ENCODE measurements at places on chromosomes 2 and 18.
A peak's percentile ranks its signal among the peaks of the same experiment; 100 is the strongest.

DNA sequence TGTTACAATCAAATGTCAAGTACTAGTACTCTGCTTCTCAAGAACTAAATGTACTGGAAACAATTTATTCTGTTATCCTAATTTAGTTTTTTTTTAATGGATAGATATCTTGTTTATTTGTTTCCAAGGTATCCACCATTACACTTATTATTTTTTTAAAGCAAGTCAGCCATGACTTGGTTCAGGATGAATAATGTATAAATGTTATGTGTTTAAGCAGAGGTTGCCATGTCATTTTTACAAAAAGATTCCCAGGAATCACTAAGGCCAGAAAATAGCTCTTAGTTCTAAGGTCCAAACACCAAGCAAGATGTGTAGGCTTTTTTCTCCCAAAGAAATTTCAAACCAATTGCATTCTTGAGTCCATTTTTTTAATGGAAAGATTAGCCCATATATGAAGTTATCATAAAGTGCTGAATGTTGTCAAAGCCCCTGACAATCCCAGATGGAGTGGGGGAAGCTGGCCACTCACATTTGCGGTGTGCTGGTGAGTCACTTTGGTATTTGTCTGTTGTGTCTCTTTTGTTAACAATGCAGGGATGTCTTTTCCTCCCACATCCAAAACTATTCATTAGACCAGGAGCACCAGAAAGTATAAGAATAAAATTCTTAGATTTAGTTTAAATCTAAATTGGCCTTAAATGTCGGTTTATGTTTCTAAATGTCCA lies 158.9 kb downstream of the COL6A3 start:
- no peak for DNase-seq

GRCh38 chr2:156455361-156455975 lies 19.3 kb downstream of the GPD2 start:
- no peak for DNase-seq

GRCh38 chr2:88575051-88575450 lies 52.2 kb downstream of the EIF2AK3 start:
- no peak for DNase-seq

DNA sequence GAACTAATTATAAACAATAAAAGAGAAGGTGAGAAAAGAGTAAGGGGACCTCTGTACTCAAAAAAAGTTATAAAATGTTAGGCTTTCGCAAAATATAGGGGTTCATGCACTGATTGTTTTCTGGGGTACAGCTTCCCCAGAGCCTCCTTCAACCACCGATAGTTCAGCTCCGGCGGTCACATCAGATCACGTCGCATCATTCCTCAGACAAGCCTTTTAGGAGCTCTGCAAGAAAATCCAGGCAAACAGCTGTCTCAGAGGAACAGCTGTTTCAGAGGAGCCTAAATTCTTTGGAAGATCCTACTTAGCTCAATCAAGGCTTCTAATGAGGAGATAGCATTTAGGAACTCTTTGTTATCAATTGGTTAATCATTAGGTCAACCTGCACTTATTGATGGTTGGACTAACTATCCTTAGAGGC lies 78.7 kb downstream of the MYCN start:
- no peak for DNase-seq

DNA sequence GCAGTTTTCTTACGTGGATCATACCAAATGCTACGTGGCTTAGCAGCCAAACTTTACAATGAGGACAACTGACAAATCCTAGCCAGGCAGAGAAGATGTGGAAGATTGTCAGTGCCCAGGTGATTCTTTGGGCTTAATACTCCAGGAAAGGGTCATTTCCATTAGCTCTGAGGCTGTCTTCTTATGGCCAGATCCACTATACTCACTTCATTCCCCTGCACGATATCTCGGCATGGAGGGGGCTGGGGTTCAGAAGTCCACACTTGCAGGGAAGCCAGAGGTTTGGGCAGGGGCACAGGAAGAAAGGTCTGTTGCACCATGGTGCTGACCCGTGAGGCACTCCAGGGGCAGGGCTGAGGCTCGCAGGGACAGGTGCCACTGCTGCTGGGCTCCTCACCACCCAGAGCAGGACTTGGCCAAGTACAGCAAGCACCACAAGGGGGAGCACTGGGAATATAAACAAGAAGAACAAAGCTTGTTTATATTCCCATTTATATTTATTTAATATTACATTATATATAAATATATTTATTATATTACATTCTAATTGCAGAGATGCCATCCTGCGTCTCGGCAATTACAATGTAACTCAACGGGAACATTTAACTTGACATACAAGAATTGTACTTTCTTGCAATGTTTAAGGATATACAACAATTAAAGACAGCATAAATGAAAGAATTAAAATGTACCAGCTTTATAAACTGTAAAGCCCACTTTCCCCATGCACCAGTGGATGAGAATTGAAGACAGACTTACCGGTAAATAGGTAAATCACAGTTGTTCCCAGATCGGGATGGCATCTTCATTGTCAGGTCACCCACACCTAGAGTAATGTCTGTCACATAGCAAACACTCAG lies 27.2 kb downstream of the CLUL1 start:
- peak; percentile 40 for DNase-seq

GRCh38 chr2:217740756-217741155 lies 262.0 kb downstream of the TNS1 start:
- DNase-seq: no peak

DNA sequence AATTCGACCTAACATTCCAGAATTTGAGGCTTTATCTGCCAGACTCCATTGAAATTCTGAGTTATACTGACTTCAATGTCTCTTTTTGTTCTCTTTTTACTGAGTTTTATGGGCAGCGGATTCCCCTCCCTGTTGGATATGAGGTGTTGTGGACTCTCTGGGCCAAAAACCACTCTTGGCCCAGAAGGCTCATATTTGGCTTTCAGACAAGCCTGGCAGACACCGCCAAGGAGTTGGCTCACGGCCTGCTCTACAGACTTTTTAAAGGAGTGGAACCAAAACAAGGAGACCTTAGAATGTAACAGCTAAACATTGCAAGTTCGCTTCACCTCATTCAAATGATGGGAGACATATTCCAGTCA lies 206.4 kb upstream of the NCKAP5 start:
- DNase-seq: no peak

DNA sequence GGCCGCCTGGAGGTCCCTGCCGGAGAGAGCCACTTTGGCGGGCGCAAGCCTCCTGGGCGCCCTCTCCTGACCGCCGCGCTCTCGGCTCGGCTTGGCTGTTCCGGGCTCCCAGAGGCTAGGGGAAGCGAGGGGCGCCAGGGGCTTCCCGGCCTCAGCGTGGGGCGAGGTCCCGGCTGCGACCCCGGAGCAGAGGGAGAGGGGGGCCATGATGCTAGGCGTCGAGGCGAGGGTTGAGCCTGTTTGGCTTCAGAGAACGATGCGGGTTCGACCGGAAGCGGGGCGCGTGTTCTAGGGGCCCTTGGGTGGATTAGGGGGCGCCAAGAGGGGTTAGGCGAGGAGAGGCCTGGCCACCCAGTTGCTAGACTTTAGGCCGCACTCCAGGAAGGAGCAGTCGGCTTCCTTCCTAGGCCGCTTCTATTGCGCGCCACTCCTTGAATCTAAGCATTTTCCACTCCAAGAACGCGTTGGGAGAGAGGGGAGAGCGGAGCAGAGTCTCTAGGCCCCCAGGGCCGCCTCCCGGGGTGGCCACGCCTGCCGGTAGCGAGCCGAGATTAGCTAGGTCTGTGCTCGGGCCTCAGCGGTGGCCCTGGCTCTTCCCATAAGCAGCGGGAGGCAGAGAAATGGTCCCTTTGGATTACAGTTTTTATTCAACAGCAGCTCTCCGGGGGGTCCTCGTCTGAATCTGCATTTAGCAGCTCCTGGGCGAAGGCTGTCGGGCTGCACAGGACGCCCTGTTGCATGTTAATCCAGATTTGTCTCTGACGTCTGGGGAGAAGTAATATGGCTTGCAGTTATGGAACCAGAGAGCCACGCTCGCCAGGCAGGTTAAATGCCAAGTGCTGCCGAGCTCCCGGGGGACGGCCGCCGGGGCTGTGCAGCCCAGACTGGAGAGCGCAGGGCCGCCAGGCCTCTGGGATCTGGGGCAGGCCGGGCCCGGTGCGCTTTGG lies 11.3 kb downstream of the MEIS1 start:
- DNase-seq: no peak

GRCh38 chr2:20931346-20931745 lies 108.4 kb upstream of the LDAH start:
- DNase-seq: no peak

- DNase-seq: no peak
Measured at GRCh38 chr2:237264480-237265219, 149.3 kb downstream of the COL6A3 start.

- DNase-seq: no peak
Measured at GRCh38 chr2:230913406-230914143, 11.5 kb downstream of the GPR55 start.

DNA sequence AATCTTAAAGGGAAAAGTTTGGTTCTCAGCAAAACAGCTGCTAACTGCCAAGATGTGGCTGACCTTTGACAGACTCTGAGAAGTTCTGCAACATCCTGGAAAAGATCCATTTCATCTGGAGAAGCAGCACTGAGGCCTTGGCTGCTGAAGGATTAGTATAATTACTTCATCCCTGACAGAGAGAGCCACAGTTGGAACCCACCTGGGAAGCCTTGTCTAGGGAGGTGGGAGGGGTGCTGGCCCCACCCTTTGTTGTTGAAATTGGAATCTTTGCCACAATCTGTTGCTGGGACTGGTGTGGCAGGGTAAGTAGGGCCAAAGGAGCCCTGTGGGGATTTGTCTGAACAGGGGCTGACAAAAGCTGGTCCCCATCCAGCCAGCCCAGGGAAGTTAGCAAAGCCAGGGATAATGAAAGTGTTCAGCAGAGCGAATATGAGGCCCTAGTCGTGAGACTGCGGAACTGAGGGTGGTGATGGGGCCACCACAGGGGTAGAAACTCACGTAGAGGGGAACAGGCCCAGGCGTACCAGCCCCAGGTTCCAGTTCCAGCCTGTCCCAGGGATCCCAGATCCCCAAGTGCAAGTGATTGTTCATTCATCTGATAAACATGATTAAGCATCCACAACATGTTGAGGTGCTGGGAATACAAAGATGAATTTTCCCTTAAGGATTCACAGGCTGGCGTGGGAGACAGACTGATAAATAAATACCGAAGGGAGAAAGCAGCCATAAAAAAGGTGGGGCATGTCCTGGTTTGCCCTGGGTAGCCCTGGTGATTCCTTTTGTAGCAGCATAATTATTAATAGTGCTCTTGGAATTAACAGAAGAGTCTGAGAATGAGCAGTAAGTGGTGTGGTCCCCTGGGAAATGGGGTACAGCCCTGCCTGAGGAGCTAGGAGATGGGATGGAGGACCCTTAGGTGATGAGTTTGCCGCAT lies 60.0 kb downstream of the MYO1B start:
- DNase-seq: peak; percentile 79

DNA sequence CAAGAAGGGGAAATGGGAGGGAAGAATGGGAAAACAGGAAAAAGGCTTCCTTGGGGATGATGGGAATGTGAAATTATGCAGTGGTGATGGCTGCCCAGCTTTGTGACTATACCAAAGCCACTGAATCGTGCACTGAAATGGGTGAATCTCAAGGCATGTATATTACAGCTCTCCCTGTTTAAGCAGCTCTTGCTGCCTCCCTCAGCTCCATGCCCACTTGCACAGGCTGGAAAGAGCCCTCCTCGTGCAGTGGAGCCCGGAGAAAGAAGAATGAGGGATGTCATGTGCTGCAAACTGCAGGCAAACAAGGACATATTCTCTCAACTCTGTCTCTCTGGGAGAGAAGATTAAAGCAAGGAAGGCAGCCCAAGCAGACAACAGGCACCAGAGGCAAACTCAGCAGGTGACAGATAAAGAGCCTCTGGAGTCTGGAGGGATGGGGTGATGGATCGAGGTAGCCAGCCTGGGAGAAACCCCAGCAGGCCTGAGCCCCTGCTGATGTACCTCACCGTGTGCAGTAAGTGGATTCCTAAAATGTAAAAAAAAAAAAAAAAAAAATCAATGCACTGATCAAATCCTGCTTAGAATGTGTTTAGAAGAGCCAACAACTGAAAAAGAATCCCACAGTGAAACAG lies 62.4 kb upstream of the SLC66A3 start:
- DNase-seq: no peak

- DNase-seq: no peak
Measured at GRCh38 chr2:9665898-9666297, 35.1 kb upstream of the YWHAQ start.

GRCh38 chr2:16051841-16052564 lies 111.7 kb downstream of the MYCN start:
- DNase-seq: no peak

- DNase-seq: no peak
Measured at GRCh38 chr2:237763812-237764211, 34.8 kb upstream of the RBM44 start.

GRCh38 chr2:74865770-74866674 lies 32.1 kb downstream of the HK2 start:
- DNase-seq: no peak

DNA sequence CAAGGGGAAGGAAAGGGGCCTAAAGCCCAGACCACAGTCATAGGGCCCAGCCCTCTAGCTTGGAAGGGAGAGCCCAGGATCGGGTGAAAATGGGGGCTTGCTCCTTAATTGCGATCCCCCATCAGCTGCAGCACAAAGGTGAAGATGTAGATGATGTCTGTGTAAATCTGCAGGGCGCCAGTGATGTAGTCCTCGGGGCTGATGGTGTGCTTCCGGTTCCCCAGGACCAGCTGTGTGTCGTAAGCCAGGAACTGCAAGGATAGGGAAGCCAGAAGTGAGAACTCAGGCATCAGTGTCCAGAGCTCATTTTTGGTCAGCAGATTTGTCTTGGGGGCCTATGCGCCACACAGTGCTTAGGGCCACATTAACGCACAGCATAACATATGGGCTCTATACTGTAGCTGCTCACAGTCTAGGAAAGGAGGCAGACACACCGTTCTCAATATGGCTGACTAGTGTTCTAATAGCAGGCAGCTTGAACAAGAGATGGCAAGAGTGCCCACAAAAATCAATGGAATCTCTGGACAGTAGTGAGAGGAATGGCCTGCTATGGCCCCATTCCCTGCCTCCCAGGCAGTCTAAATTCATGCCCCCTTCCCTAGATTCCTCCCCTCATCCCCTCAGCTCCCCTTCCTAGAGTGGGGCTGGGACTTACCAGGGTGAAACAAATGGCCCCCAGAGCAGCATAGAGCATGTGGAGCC lies 5.2 kb downstream of the PNKD start:
- DNase-seq: no peak

- no peak for DNase-seq
Measured at GRCh38 chr2:229348128-229348527, 77.0 kb upstream of the PID1 start.

DNA sequence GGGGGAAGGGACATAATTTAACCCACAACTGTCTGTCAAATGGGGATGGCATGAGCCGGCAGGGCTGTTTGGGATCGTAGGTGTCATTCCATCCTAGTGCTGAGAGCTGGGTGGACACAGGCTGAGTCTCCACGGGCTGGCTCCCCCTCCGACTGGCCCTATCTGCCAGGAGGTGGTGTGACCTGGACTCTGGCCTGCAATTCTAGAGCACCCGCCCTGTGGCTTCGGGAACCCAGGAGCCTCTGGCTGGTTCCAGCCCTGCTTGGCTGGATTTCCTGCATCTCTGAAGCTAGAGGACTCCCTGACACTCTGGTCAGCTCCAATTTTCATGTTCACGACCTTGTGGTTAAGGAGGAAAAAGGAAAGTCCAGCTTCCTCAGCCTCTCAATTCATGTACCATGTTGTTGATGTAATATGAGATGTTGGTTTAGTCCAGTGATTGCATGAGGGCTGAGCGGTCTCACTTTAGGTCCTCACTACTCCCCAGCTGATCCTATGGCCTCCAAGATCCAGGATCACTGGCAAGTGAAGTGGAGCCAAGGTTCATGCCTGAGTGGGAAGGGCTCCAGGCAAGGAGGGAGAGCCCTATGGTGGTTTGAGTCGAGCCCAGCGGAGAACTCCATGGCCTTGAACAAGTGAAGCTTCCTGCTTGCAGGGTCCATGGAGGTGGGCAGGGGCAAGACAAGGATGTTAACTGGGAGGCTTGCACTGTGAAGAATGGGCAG lies 169.1 kb downstream of the NDUFA10 start:
- DNase-seq: no peak
